ENCODE measurements at places on chromosomes 12 and 14.

- DNase-seq: no peak
These were observed 279.8 kb downstream of the AKAP6 start for GRCh38 chr14:32608857-32609256.

- no peak for DNase-seq
These were observed 61.8 kb upstream of the CATSPERB start for GRCh38 chr14:91793704-91794103.

DNA sequence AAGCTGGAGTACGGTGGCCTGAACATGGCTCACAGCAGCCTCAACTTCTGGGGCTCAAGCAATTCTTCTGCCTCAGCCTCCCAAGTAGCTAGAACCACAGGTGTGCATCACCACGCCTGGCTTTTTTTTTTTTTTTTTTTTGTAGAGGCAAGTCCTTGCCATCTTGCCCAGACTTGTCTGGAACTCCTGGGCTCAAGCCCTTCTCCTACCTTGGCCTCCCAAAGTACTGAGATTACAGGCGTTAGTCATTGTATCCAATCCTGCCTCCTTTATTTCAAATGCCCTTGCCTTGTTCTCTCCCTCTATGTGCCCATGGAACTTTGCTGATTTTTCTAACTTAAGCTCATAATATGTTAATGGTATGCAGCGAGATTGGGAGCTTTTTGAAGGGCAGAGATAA lies 49.2 kb upstream of the PRICKLE1 start:
- no peak for DNase-seq

DNA sequence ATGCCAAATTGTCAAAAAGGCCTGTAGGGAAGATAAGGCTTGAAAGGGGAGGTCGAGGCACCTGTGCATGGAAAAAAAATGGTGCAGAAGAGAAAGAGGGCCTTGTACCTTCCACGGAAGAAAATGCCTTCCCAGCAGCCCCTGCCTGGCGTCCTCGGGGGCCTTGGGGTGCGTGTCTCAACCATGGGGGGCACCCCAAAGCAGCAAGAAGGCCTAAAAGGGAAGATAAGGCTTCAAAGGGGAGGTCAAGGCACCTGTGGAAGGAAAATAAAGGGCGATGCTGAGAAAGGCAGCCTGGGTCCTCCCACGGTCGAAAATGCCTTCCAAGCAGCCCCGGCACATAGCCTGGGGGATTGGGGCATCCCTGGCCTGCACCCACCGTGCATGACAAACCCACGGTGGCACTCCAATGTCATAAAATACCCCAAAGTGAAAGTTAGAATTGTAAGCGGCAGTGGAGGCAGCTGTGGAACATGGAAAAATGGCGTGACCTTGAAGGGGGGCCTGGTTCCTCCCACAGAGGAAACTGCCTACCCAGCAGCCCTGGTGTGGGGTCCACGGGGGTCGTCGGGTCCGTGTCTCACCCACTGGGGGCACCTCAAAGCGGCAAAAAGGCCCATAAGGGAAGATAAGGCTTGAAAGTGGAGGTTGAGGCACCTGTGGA lies 275.0 kb downstream of the ALG10 start:
- no peak for DNase-seq

- DNase-seq: no peak
These were observed 259.0 kb downstream of the CCDC59 start for GRCh38 chr12:82099216-82099615.

DNA sequence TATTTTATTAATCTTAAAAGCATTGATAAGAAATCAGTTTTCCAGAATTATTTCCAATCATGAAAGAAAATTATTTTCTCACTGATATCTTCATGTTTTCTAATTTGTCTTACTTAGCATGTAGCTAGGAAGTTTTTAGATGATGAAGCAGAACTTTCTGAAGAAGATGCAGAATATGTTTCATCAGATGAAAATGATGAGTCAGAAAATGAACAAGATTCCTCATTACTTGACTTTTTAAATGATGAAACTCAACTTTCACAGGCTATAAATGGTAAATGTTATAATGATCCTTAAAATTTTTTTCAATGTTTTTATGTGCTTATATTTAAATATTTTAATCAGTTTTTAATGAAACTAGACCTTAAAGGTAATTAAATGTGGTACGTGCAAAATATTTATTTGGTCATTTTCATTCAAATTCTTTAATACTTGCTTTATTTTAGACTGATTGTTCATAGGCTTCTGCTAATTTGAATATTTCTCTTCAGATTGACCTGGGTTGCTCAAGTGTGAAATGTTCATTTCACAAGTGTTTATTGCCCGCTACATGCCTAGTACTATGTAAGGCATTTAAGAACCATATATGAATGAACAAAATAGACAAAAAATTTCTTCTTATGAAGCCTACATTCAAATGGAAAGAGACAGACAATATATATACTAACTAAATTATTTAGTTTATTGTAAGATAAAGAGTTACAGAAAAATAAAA lies 49.5 kb downstream of the FANCM start:
- DNase-seq: no peak

- no peak for DNase-seq
These were observed 61.0 kb upstream of the PPFIA2 start for GRCh38 chr12:81819991-81820633.

DNA sequence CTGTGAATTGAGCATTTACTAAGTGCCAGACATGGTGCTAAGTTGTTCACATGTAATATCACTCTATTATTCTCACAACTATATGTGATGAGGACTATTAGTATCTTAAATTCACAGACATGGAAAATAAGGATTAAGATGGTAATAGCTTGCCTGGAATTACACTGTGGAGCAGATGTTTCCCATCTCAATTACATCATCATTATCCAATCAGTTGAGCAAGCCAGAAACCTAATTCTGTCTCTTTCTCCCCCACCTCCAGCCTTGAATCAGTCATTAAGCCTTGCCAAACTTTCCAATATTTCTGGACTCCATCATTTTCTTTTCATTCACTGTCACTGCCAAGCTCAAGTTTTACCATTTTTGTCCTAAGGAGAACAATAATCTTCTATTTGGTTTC lies 287.8 kb upstream of the KITLG start:
- no peak for DNase-seq

GRCh38 chr12:46442239-46442638 lies 69.7 kb upstream of the SLC38A2 start:
- no peak for DNase-seq

DNA sequence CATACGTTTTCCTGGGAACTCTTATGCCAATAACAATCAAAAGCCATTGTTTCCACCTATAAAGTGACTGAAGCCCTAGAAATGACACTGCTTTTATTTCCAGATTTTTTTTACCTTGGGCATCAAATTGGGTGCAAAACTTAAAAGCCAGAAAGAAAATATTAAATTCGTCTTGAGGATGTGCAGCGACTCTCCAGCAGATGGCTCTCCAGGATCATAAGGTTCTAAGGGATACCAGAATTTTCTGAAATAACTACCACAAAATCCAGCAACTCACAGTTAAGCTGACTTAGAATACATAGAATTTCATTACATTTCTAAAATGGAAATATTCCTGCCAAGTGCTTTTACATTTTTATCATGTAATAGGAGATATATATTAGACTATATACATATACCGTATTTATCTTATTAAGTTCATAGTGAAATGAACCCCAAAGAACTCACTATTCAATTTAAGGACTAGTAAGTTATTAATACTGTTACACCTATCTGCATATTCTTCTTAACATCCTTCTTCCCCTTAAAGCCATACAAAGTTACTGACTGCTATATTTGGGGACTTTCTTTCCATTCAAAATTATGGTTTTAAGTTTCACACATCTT lies 44.0 kb downstream of the ARMH4 start:
- no peak for DNase-seq

DNA sequence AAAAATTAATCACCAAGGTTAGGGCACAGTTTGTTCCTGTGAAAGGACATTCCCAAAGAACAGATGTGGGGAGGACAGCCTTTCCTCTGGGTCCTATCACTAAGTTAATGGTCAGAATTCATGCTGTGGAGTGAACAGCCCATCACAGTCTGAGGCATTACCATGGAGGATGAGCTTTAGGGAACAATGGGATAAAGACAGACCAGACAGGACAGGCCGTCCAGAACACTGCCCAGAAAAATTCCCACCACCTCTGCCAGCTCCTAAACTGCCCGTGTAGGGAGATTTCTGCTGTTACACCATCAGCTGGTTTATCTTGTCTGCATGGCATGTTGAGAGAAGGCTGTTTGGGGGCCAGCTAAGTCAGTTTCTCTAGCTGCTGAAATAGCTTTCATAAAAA lies 49.6 kb upstream of the IFNG-AS1 start:
- DNase-seq: no peak

DNA sequence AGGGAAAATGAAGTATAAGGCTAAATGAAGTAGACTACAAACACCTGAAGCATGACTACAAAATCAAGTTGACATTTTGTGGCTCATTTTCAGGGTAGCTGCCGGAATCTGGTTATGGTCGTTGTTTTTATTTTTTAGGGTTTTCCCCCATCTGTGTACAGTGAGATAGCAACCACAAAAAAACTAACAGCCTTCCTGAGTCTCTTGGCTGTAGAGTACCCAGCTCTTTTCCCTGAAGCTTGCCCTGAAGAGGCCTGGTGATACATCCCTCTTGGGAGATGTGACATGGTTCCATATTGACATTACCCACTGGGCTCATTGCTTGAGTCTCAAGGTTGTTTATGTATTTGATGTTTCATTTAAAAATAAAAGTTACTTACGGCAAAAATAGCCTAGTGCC lies 424.0 kb downstream of the ZFP36L1 start:
- DNase-seq: no peak

Data from omental fat pad (tissue), 4 donors.